CD4-positive, alpha-beta T cell treated with Interleukin-17A for 1 hour (primary cell): ENCODE measurements at places on chromosomes 1 and 21.

DNA sequence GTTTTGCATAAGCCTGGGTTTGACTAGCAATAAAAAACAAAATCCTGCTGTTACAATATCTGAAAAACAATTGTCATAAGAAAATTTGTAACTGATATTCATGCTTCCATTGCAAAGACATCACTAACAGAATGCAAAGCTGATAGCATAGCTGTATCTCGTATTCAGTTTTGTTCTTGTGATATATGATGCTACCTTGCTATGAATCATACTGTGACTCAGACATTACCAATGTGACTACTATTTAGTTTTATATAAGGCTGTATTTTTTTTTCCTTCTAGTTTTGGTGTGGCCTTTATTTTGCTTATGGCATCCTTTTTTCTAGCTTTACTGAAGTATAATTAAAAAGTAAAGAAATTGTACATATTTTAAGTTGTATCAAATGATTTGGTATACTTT, 1381.8 kb downstream of the MRPL39 start:
- DNase-seq: no peak

- DNase-seq: no peak
These were observed 12.2 kb upstream of the FAM167B start for GRCh38 chr1:32234792-32235191.

DNA sequence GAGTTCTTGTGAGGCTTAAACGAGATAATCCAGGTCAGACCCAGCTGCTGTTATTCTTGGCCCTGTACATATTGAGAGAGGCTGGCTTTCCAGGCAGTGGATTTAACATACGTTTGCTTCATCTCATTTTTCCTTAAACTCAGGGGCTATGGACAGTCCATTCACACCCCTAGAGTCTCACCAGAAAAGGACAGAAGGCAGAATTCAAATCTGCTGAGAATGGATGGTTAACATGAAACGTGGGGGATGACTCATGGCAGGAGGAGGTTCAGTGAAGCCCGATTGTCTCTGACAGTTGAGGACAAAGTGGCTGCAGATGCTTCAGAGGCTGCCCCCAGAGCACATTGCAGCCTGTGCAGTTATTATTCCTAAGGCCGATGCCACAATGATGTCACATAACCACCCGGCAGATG, 39.5 kb downstream of the TGFB2 start:
- no peak for DNase-seq

DNA sequence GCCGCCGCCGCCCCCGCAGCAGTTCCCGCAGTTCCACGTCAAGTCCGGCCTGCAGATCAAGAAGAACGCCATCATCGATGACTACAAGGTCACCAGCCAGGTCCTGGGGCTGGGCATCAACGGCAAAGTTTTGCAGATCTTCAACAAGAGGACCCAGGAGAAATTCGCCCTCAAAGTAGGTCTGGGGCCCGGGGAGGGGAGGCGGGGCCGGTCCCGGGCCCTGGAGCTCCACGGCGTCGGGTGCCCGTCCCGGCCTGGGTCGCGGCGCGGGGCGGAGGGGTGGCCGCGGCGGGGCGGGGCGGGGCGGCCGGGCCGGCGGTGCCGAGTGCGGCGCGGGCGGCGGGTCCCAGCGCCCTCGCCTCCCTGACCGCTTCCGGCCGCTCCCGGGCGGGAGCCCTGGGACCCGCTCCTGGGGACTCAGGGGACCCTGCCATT, 646 bp downstream of the MAPKAPK2 start:
- peak; percentile 39 for DNase-seq

- no peak for DNase-seq
These were observed 176.2 kb downstream of the RHOU start for GRCh38 chr1:228911225-228912210.

- no peak for DNase-seq
These were observed 14.6 kb downstream of the CDC42BPA start for GRCh38 chr1:227303662-227304061.

GRCh38 chr1:81606656-81607055, 194.1 kb upstream of the ADGRL2 start:
- no peak for DNase-seq

DNA sequence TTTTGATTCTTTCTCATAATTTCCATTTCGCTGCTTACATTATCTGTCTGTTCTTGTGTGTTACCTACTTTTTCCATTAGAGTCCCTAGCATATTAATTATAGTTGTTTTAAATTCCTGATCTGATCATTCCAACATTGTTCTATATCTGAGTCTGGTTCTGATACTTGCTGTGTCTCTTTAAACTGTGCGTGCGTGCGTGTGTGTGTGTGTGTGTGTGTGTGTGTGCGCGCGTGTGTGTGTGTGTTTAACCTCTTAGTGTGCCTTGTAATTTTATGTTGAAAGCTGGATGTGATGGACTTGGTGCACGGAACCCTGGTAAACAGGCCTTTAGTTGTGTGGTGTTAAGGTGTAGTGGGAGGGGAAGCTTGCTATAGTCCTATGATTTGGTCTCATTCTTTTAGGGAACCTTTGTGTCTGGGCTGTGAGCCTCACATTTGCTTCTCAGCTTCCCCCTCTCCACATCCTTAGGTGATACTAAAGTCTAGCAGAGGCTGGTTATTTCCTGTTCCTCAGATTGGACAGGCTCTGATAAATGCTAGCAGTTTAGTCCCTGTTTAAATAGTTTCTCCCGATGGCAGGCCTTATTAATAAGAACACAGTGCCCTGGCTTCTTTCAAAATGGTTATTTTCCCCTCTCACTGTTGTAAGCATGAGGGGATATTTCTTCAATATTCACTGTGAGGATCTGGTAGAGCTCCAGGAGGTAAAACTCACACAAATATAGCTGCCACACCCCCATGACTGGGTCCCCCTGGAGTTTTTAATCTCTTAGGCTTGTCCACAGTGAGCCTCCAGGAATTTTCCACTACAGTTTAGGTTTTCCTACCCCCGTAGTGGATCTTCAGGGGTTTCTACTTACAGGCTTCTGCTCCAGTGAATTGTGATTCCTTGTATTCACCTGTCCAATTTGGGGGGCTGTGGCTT, 118.3 kb downstream of the GALNT2 start:
- DNase-seq: no peak

DNA sequence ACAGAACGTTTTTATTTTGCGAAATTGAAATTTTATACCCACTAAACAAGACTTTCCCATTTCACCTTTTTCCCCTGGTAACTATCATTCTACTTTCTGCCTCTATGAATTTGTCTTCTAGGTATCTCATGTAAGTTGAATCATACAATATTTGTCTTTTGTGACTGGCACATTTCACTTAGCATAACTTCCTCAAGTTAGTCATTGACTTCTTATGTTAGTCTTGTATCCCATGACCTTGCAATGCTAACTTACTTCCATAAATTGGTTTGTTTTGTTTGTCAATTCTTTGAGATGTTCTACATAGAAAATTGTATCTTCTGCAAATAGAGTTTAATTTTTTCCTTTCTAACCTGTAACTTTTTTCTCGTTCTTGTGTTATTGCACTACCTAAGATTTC, 26.9 kb downstream of the SH3BP5L start:
- DNase-seq: no peak
